NCI-H460 (cell line): ENCODE measurements at places on chromosomes 1 and 21. TPM values are rescaled to one million over a fixed set of nuclear protein-coding genes. Genes with fewer than 3 reads are reported as not detected.

The FCRL1 gene
- not detected in 2 replicates for total RNA-seq

DNA sequence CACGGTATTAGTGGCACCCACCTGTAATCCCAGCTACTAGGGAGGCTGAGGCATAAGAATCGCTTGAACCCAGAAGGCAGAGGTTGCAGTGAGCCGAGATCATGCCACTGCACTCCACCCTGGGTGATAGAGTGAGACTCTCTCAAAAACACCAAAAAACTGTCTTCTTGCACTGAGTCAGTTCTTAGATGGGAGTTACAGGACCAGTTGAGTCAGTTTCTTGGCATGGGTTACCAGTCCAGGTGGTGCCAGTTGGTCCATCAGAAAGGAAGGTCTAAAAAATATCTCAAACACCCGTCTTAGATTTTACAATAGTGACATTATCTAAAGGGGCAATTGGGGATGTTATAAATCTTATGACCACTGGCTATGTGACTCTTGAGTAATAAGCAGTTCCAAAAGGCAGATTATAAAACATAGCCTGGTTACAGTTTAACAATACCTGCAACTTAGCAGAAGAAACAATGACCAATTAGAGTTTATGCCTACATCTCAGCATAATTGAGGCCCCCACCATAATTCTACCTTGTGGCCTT, 206.9 kb upstream of the FGGY start:
- DNase-seq: no peak

GRCh38 chr1:220151454-220151853, 57.5 kb downstream of the IARS2 start:
- no peak for DNase-seq

DNA sequence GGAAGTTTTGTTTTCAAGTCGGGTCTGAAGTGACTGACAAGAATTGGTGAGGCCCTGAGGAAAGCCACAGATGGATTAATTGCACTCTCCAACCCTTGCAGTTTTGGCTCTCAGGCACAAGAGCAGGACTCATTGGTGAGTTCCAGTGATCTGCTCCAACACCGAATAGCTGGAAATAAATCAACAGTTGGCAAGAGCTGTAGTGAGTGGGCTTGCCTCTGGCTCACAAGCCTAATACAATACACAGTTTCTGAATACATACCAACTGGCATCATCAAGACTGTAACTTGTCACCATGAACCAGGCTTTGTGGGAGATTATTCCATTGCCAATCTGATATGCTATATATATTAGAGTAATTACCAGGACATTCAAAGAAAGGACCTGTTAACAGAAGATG, 131.6 kb downstream of the GRIK1 start:
- no peak for DNase-seq

The SKI gene
- total RNA-seq: 5.6 and 9.1 TPM in 2 replicates

The E2F2 gene
- total RNA-seq: 3.4 and 3.9 TPM in 2 replicates

The UBXN10 gene
- not detected in 2 replicates for total RNA-seq

GRCh38 chr1:171221665-171222591, 26.4 kb upstream of the FMO1 start:
- DNase-seq: no peak

- no peak for DNase-seq
Observed at GRCh38 chr1:226349801-226350518, 41.0 kb upstream of the LIN9 start.

The ZNF593 gene
- total RNA-seq: 39.1 and 50.8 TPM in 2 replicates

The PTPRC gene
- not detected in 2 replicates for total RNA-seq

- DNase-seq: no peak
Observed at GRCh38 chr21:40610345-40610744, 236.6 kb downstream of the DSCAM start.

DNA sequence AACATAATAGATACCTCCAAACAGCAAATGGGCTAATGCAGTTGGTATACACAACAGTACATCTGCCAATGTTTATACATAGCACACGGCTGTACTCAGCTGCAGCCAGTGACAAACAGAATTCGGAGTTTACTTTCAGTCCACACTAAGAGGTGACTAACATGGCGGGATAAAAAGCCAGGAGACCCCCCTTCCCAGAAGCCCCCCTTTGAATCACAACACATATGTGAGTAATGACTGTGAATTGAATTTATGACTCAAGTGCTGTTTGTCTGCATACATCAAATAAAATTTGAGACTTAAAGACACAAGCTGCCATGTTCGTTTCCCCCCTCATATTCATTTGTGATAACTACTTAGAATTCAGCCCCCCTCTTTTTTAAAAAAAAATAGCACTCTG, 113.2 kb downstream of the RUNX1 start:
- no peak for DNase-seq

The STUM gene
- not detected in 2 replicates for total RNA-seq

DNA sequence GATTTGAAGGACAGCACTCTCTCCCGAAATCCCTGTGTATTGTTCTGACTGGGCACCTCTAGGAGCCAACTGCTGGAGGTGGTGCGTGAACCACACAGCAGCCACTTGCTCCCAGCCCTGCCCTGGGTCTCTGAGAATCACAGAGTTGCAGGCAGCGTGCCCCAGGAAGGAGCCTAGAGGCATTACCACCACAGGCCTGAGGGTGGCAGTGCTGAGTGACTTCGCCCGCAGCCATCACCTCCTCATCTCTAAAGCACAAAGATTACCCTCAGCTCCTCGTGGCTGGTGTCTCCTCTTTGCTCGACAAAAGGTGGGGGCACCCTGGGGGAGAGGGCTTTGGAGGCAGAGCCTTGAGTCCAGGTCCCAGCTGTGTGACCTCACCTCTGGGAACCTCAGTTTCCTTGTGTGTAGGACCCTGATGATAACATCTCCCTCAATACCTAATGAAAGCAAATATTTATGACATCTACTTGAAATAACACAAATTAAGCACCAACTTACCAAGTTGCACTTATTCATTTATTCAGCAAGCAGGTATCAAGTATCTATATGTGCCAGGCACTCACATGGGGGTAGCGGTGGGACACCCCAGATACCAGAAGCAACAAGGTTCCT, 86.3 kb downstream of the VWA5B1 start:
- DNase-seq: peak; percentile 6

The PM20D1 gene
- total RNA-seq: not detected in 2 replicates

GRCh38 chr1:167757433-167758309, 35.9 kb downstream of the MPZL1 start:
- no peak for DNase-seq

The GUCA2A gene
- not detected in 2 replicates for total RNA-seq

The TIAM1 gene
- 1.1 and 2.7 TPM in 2 replicates for total RNA-seq

- DNase-seq: no peak
Observed at GRCh38 chr1:203985044-203985443, 87.9 kb upstream of the SOX13 start.

The MROH9 gene
- not detected in 2 replicates for total RNA-seq

- DNase-seq: no peak
Observed at GRCh38 chr1:235644693-235645305, 4.8 kb downstream of the GNG4 start.

DNA sequence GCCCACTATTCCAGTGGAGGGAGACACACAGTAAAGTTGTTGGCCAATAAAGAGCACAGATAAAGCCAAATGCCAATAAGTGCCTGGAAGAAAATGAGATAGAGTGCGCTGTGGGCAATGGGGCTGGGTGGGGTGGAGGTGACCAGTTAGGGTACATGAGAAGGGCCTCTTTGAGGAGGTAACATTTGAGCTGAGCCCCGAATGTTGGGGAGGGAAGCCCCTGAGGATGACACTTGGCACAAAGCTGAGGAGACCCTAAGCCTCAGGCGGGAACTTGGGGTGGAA, 979 bp downstream of the S100A9 start:
- DNase-seq: no peak

DNA sequence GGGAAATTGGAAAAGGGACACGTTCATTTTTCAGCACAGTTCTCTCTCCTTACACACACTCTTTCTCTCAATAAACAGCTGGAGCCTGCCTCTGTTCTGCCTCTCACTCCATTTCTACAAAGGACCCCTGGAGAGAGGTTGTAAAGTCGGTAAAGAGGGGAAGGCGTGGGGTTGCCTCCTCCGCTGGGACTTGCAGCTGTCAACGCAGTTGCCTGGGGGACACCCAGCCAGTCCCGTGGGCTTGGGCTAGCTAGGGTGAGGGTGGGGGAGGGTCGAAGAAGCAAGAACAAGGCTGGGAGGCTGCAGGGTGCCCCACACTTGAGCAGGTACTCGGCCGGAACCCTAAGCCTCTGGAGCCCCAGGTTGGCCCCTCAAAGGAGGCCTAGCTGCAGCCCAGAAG, 27.6 kb downstream of the C1orf216 start:
- no peak for DNase-seq

GRCh38 chr1:157376681-157377080, 175.6 kb downstream of the FCRL5 start:
- DNase-seq: no peak

GRCh38 chr1:170240409-170240808, 94.7 kb downstream of the NTMT2 start:
- DNase-seq: no peak
